ENCODE measurements at places on chromosomes 2 and 18. TPM values are rescaled to one million over a fixed set of nuclear protein-coding genes. Genes with fewer than 3 reads are reported as not detected.

- DNase-seq = no peak
Measured at GRCh38 chr2:143792602-143793001, 663.4 kb downstream of the ARHGAP15 start.

DNA sequence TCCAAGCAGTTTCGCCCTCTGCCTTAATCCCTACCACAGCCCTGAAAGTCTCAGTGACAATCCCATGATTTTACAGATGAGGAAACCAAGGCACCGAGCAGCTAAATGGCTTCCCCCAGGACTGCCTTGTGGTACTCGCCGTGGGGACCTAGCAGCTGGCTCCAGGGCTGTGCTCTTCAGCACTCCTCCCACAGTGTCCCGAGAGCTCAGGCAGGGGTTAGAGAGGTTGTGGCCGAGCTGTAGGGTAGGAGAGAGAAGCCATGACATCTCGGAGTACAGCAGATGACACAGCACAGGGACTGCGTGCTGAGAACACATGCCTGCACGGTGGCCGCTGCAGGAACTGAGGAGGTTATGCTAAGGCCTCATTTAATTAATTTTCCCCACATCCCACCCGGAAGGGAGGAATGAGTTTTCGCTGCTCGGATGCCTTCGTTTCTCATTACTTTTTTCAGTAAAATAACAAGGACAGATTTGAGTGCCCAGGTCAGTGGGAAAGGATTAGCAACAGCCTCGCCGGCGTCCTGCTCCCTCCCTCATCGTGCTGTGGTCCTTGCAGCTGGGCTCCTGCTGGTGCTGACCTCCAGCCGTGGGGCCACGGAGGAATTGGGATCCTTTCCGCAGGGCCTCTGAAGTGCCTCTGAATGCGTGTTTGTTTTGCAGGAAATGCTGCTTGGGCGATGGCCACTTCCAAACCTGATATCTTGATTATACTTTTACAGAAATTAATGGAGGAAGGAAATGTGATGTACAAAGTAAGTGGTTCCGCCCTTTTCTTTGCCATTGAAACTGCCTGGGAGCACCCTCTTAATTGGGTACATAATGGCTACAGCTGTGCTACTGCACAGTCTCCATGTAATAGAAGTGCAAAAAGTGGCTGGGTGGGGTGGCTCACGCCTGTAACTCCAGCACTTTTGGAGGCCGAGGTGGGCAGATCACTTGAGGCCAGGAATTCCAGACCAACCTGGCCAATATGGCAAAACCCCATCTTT, 61.2 kb downstream of the WDSUB1 start:
- no peak for DNase-seq

DNA sequence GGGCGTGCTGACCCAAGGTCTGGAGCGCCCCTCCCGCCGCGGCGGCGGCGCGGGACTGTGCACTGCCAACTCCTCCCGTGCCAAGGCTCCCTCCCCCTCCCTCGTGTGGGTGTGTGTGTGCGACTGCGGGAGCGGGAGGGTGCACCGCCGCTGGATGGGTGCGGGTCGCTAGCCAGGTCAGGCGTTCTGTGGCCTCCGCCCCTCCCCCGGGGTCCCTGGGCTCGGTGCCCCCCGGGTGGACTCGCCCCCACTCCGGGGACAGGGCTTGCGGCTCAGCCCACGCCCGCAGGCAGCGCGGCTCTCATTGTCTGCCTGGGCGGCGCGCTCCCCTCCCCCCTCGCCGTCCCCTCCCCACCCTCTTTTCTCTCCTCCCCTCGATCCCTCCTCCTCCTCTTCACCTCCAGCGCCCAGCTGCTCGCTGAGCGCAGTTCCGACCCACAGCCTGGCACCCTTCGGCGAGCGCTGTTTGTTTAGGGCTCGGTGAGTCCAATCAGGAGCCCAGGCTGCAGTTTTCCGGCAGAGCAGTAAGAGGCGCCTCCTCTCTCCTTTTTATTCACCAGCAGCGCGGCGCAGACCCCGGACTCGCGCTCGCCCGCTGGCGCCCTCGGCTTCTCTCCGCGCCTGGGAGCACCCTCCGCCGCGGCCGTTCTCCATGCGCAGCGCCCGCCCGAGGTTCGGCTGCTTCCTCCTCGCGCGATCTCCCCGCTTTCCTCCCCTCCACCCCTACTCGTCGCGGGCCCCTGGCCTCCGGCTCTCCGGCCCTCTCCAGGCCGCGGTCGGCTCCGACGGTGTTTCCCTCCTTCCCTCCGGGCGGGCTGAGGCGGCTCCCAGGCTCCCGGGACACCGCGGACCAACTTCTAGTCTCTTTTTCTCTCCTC, at the start of gene GATA6:
Gene GATA6 (plus strand): TSS at position 579 of the 878 bp plus-strand sequence. CDS start 1,556 bp downstream, outside the sequence.
- peak; percentile 70 for DNase-seq

GRCh38 chr2:127413200-127413599, 5.0 kb upstream of the PROC start:
- no peak for DNase-seq

GRCh38 chr2:234970099-234970440, 18.3 kb downstream of the SH3BP4 start:
- no peak for DNase-seq

The IL36G gene
- polyA plus RNA-seq = not detected

The MEP1B gene
- not detected for polyA plus RNA-seq

- DNase-seq = no peak
Measured at GRCh38 chr18:77482190-77483085, 232.8 kb downstream of the GALR1 start.

GRCh38 chr2:71674158-71674851, 220.9 kb downstream of the DYSF start:
- DNase-seq = no peak

DNA sequence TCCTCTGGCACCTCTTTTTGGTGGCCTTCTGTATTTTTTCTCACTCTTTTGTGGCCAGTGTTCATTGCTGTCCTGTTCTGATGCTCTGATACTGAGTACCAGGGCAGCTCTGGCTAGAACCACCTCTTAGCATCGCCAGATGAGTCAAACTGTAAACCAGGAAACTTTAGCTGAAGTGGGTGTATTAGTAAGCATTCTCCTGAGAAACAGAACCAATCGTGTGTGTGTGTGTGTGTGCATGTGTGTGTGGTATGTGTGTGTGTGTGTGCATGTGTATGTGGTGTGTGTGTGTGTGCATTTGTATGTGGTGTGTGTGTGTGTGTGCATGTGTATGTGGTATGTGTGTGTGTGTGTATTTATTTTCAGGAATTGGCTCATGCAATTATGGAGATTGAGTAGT, 166.3 kb upstream of the SKOR2 start:
- DNase-seq = no peak

DNA sequence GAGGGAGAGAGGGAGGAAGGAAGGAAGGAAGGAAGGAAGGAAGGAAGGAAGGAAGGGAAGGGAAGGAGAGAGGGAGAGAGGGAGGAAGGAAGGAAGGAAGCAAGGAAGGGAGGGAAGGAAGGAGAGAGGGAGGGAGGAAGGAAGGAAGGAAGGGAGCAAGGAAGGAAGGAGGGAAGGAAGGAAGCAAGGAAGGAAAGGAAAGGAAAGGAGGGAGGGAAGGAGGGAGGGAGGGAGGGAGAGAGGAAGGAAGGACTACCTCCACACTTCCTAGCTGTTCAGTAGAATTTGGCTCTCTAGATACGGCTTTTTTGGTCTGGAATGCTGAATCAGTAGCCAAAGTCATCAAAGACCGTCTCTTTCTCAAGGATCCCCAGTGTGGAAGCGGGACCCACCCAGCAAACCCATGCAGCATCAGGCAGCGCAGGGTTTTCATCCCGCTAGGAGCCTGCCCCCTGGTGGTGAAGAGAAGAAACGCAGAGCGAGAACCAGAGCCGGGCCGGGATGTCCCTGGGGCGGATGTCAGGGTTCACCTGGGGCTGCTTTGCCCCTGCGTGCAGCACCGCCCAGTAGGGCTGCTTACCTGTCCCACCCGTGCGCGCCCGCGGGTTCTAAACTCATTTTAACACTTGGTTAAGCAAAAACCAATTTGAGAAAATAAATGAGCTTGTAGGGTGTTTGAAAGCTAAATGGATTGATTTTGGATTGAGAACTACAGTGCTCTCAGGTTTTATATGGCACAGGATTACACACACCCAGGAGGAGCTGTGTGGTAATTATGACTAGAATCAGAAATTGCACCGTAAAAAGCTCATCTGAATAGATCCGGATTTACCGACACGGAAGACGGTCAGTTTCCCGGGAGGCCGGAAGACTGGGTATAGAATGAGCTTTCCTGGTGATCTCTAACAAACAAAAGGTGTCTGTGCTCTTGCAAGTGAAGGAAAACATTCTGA, 48.1 kb upstream of the ARL4C start:
- DNase-seq = peak; percentile 72

The INPP1 gene
- polyA plus RNA-seq = 16.0 TPM

DNA sequence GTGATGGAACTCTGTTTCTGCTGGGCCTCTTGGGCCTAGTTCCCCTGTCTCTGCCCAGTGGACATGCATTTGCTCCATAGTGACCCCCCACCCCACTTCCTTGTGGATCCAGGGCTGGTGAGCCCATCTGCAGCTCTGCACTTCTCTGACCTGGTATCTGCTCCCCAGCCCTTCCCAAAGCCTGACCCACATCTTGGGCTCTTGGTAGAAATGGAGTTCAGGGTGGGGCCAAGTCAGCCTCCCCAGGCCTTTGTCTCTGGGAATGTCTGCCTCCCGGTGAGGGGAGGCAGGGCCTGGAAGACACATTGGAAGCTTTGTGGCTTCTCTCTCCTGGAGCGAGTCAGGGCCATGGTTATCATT, 6.3 kb upstream of the TRAF3IP1 start:
- no peak for DNase-seq

DNA sequence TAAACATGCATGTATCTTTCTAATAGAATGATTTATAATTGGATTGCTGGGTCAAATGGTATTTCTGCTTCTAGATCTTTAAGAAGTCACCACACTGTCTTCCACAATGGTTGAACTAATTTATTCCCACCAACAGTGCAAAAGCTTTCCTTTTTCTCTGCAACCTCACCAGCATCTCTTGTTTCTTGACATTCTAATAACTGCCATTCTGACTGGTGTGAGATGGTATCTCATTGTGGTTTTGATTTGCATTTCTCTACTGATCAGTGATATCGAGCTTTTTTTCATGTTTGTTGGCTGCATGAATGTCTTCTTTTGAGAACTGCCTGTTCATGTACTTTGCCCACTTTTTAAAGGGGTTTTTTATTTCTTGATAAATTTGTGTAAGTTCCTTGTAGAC, 182.5 kb downstream of the ANKRD44 start:
- DNase-seq = no peak

DNA sequence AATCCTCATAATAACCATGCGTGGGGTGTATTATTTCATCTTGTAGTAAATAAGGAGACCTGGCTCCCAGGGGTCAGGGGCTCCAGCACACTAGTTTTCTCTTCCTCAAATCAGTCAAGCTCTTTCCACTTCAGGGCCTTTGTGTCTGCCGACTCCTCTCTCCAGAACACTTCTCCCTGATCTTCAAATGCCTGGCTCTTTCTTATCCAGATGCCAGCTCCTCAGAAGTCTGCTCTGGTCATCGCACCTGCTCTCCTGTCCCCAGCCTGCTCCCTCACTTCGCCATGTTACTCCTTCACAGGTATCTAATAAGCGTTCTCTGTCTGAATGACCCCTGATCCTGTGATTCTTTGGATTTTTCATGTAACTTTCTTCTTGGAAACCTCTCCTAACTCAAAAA, 62.0 kb downstream of the GYPC start:
- DNase-seq = no peak

DNA sequence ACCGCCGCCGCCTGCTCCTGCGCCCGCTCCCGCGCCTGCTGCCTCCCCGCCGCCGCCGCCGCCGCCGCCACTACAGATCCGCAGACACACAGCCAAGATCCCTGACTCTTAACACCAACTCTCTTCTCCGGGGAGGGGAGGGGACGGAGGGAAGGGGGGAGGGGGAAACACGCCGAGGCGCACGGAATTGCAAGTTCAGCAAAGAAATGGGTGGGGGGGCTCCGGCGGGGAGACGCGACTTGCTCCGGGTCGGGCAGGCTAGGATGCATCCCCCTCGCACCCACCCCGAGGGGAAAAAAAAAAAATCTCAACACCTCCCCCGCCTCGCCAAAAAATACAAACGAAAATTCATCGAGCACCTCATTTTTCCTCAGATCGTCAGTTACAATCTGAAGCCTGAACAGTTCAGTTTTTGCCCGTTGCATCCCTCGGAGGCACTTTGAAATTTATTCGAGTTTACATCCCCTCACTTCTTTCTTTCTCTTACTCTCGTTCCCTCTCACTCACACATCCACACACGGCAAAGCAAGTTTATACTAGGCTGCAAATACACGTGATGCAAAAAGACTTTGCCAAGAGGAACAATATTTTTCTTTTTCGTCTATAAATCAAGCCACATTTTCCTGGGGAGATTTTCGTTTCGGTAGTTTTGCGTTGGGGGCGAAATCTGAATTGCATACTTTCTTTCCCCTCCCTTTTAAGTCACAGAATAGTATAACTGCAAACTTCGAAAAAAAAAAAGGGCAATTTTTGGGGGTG, at the start of gene TCF4:
Gene TCF4 (minus strand): TSS at position 82 of the 759 bp plus-strand sequence. CDS start 1,076 bp downstream, outside the sequence.
- DNase-seq = peak; percentile 81

The NEU4 gene
- polyA plus RNA-seq = 0.73 TPM

The RNF125 gene
- 3.0 TPM for polyA plus RNA-seq

DNA sequence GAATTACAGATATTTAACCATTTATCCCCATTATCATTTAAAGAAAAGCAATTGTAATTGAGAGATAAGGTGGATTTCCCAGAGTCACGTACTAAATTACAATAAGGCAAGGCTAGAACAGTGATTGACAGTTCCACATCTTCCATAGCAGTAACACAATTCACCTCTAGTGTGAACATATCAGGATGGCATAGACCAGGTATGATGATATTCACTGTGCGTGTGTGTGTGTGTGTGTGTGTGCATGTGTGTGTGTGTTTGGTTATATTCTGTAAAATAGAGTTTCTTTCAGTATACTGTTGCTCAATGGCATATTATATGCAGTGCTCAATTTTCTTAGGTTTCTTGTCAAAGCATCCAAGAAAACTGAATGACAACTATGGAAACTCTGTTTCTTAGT, 1.7 kb downstream of the SCN2A start:
- no peak for DNase-seq

The CXCR4 gene
- 1.8 TPM for polyA plus RNA-seq

- no peak for DNase-seq
Measured at GRCh38 chr2:150811259-150811855, 323.9 kb upstream of the RND3 start.

DNA sequence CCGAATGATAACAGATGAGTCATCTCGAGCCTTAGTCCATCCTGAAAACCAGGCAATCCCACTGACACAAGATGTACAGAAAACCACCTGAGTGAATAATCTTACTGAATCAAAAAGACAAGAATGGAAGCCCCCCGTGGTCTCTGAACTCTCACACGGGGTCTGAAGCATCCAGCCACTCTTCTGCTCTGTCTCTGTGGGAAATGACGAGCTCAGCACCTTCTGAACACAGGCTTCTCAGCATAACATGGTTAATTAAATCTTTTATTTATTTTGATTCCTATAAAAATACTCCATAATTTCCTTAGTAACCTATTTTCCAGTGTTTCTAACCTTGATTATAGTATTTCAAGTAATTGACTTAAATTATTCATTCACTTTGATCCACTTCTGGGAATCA, 203.7 kb downstream of the TMEM163 start:
- DNase-seq = no peak

The CHRNG gene
- polyA plus RNA-seq = 0.68 TPM

DNA sequence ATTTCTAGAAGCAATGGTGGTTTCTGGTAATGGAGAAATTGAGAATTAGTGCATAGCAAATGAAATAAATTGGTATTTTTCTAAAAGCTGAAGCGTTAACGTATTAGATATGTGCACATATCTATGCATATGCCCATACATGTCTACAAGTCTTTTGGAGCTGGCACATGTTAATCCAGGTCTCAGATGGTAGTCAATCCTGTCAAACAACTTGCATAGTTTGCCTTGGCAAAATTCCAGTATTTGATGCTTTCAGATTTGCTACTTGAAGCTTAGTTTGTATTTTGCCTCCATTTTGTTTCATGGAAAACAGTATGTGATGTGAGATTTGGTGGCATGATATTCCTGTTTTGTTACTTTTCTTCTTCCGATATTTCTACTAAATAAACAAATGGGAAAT, 304.6 kb downstream of the PARD3B start:
- no peak for DNase-seq

The MYL1 gene
- polyA plus RNA-seq = 2,439 TPM

The SPC25 gene
- 0.29 TPM for polyA plus RNA-seq

Measured in psoas muscle (tissue), 8 donors.